ENCODE measurements at places on chromosomes 1 and 21.

DNA sequence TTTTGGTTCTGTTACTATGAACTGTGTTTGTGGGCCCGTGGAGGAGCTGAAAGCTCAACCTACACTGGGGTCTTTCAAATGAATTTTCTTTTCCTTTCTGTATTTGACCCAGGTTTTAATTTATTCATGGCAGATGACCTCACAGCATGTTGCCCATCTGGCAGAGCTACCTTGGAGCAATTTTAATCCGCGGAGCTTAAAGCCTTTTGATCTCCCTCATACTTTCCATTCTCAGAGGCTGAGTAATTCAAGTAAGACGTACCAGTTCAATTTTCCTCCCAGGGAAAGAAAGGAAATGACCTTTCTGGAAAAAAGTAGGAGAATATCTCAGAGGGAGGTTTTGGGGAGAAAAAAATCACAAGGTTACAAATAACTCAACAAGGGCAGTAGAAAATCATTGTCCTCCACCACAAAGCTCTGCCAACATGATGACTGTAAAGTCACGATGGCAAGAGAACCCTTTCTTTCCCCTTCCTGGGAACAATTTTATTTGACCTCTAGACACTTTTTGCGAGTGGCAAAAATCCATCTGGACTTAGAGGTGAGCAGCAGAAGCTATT, 21.6 kb upstream of the PCP4 start:
- peak; percentile 5 for DNase-seq

- no peak for DNase-seq
These were observed 10.0 kb downstream of the PSRC1 start for GRCh38 chr1:109272831-109273547.

GRCh38 chr1:222818171-222818570, 3.3 kb downstream of the DISP1 start:
- DNase-seq, result no peak

DNA sequence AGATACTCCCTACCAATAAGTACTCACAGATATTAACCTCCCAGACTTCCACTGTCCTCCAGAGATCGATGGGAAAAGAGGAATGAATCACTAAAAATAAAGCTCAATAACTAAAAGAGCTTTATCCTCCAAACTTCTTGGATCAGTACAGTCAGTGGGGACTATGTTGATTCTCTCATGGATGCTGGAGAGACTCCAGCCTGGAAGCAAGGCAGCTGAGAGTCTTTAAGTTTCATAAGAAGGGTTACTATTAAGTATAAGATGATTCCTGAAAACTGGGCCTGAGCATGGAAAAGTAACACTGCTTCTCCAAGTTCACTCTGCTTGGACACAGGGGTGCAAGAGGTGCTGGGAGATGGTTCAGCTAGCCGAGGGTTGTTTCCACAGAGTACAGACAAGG, 6.2 kb upstream of the DDR2 start:
- DNase-seq, result no peak

DNA sequence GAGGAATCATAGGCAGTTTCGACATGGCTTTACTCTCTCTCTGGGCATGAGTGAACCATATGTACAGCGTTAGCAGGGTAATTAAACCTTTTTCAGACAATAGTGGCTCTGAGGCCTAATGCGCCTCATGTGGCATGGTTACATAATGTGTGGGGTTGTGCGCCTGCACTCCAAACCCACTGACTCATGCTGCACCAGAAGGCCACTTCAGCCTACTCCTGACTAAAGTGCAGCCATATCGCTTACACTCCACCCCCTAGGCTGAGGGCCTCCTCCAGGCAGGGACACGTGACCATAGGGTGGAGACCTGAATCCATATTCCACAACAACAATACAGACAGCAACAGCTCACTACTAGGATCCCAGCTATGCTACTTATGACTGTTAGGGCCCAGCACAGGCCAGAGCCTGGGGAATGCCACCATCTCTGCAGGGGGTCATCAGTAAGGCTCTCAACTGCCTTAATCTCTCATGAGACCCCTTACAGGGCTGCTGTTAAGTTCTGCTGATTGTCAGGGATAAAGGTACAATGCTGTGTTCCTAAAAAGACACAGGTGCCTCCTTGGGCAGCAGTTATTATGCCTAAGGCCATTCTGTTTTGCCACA, 13.4 kb upstream of the ODF2L start:
- DNase-seq, result no peak

DNA sequence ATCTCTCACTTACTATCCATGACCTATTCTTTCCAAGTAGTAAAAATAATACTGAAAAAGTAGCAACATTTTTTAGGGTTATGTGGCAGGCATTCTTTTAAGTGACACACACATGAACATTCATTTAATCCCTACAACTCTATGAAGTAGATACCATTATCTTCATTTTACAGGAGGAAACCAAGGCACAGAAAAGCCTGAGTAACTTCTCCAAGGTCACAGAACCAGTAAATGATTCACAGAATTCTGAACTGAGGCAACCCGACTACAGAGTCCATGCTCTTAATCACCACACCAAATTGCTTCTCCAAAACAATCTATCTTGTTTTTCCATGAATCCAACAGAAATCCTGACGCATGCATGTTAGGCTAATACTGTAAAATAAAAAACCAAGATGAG, 17.5 kb downstream of the FUBP1 start:
- no peak for DNase-seq

GRCh38 chr1:151990058-151990855, 3.4 kb downstream of the S100A10 start:
- DNase-seq, result peak; percentile 39
